ENCODE measurements at places on chromosomes 2 and 18.

GRCh38 chr18:13551841-13552733 lies 174.3 kb downstream of the FAM210A start:
- DNase-seq: no peak

GRCh38 chr2:184113696-184114403 lies 484.5 kb upstream of the ZNF804A start:
- no peak for DNase-seq

- no peak for DNase-seq
These were observed 264.3 kb upstream of the SLC39A10 start for GRCh38 chr2:195392446-195393336.

- no peak for DNase-seq
These were observed 199.8 kb downstream of the PLCL1 start for GRCh38 chr2:198004173-198004572.

GRCh38 chr18:8424917-8425725 lies 184.1 kb upstream of the RAB12 start:
- no peak for DNase-seq

DNA sequence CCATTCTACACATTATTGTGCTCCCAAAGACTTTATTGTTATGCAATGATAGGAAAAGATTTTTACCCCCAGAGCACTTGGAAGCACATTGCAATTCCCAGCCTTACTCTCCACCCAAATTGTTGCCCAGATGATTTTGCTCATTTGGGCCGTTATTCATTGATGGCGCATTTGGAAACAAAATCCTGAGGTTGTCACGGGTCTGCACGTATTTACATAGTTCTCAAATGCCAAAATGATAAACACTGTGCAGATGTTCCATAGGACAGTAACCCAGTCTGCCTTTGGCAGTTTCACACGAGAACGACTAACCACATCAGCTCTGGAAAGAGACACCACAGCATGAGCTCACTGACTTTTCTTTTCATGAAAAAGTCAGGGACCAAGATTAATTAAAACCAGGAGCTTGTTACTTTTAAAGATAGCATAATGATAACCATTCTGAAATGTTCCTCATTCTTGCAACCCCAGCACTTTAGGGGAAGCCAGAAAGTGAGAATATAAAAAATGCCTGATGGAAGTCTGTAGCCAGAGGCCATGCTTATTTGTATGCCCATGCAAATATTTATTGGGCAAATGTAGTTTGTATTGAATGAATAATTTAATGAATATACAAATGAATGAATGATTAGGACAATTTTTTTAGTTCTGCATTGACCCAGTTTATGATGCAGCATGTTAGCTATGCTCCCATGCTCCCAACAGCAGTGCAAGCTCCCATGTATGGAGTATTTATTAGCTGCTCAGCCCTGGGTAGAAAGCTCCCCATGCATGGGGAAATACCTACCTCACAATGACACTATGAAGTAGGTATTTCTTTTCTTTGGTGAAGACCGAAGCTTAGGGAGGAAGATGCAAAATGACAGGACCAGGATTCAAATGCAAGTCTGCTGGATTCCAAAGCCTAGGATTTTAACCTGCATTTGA lies 84.6 kb downstream of the MAIP1 start:
- DNase-seq: no peak

GRCh38 chr18:62505669-62506494 lies 16.9 kb upstream of the ZCCHC2 start:
- no peak for DNase-seq

DNA sequence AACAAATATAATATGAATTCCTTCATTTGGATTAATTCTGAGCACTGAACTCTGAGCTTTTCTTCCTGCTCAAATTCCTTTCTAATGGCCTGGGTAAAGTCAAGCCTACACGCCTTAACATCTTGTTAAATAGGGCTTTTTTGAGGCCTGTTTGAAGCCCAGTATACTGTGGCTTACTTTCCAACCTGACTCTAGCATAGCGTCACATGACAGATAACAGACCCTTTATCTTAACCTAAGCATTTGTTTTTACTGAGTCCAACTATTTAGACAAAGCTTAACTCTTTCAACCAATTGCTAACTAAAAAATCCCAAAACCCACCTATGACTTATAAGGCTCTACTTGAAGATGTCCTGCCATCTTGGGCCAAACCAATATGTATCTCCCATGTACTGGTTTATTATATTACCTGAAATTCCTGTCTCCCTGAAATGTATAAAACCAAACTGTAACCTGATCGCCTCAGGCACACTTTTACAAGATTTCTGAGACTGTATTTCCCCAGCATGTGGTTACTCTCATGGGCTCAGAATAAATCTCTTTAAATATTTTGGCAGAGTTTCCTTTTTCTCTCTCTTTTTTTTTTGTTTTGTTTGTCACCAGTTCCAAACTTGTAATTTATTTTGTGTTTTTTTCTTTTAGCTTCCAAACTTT lies 271.1 kb upstream of the VWC2L start:
- no peak for DNase-seq

DNA sequence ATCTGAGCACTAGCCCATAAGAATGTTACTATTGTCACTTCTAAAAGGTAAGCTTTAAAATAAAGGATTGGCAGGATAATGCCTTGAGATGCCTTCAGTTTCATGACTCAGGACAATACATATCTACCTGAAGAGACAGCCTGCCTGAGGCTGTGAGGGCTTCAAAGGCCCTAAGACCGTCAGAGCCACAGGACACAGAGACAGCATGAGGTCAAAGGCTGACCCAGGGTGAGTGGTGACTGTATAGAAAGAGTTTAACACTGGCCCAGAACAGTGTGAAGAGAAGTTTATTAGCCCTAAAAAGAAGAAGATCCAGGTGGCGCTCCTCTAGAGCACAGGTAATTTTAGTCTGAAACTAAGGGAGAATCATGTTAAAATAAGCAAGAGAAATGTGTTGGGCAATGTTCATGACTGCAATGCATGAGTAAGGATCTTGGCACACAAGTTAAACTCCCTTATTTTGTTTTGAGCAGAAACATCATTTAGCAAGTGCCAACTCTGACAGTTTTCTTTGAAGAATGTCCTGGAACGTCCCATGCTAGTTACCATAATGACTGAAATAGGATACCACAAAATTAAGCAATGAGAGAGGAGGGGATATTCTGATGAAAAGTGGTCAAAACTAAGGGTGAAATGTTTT lies 78.1 kb upstream of the FAM110C start:
- DNase-seq: no peak

GRCh38 chr18:63378919-63379638 lies 12.1 kb upstream of the KDSR start:
- no peak for DNase-seq

DNA sequence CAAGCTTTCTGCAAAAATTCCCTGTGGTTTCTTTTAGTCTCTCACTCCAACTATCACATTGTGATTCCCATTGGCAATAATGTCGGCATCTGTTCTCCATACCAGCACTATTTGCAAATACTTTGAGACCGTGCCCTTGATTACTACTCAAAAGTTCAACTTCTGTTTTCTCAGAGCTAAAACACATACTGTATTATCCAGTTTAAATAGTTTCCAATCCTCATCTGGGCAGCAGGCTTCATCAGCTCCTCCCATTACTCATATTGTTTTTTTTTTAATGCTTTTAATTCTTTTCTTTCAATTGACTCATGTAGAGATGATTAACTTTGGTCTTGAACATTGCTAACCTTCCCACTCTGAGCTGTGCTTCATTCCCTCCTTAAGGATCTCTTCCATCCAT lies 135.8 kb downstream of the METTL8 start:
- DNase-seq: no peak

DNA sequence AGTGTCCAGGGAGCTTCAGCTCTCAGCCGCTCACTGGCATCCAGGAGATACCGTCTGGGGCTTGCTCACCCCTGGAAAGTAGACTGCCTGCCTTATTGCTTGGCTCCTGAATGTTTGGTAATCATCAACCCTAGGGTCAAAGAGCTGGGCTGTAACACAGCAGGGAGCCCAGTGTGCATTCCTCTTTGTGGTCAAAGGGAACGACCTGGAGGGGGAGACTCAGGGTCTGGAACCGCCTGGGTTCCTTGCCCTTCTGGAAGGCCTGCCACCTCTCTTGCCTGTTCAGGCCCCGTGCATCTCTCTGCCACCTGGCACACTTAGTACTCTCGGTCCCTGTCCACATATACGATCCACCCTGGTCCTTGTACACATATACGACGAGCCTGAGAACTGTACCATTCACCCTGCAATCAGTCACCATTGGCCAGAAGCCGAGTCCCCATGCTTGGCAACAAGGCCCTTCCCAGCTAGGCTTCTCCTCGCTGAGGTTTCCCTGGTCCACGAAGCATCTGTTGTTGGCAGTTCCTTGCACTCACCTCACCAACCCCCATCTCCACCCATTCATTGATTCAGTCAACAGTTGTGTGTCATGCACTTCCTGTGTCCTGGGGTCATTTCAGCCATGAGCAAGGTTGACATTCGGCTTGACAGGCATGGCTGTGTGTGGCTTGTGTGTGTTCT lies at the start of gene NAT8:
NAT8 (minus strand) TSS at position 85 of the 681 bp plus-strand sequence. CDS start 794 bp downstream, outside the sequence.
- no peak for DNase-seq

- no peak for DNase-seq
These were observed 140.6 kb upstream of the GLI2 start for GRCh38 chr2:120594856-120595685.

- DNase-seq: no peak
These were observed 5.6 kb downstream of the TXNL4A start for GRCh38 chr18:79982736-79983135.

- DNase-seq: no peak
These were observed 175.1 kb downstream of the NCK2 start for GRCh38 chr2:105919826-105920225.

DNA sequence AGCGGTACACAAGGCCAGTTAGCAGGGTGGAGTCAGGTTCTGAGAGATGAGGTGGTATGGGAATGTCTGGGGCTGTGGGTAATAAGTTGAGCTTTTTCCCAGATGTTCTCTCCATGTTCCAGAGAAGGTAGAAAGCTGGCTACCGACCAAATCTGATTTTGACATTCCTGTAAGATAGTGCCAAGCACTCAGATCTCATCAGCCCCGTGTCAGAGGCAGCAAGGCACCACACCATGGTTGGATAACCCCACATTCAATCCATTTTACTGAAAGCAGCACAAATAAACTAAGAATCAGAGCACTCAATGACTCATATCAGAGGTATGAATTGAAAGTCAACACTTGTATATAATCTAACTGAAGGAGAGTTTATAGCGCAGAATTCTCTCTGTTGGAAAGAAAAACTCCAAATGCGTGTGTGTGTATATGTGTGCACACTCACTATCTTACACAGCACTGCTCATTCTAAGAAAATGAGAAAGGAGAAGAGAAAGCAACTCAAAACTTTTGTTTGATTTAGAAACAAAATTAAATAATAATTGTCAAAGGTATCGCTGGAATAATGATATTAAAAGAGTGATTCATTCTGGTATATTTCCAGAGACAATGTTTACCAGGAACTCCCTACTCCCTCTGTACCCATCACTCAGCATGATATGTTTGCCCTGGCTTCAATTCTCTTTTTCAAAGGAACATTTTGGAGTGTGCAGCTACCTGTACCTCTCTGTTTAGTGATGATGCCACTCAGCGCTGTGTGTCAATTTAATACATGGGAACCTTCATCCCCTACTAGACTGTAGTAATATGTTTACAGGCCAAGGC lies 375.1 kb upstream of the ID2 start:
- no peak for DNase-seq

- DNase-seq: no peak
These were observed 59.4 kb upstream of the SOS1 start for GRCh38 chr2:39179974-39180960.

GRCh38 chr2:65165558-65165957 lies 35.7 kb upstream of the RAB1A start:
- DNase-seq: no peak

DNA sequence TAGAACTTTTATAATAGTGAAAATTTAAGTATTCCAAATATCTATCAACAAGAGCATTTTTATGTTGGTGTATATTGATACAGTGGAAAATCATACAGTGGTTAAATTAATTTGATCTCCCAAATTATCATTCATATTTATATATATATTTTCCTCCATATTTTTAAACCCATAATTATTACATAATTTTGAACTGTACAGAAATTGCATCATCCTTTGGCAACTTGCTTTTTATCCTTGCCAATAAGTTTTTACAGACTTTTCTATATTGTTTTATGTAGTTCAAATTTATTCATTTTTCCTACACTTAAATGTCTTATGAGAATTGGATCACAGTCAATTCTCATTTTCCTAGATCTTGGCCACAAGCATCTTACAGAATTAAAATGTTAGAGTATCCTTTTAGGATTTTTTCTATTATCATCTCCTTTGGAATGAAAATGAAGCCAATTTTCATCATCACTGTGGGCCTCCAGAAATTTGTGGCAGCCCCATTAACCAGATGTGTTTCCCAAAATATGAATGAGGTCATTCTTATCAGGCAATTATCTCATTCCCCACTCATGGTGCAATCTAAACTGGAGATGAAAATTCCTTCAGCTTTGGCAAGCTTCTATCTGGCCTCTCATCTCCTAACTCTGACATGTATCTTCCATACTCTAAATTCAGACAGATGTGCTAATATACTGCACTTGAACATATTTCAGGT lies 94.2 kb upstream of the DLGAP1 start:
- no peak for DNase-seq

DNA sequence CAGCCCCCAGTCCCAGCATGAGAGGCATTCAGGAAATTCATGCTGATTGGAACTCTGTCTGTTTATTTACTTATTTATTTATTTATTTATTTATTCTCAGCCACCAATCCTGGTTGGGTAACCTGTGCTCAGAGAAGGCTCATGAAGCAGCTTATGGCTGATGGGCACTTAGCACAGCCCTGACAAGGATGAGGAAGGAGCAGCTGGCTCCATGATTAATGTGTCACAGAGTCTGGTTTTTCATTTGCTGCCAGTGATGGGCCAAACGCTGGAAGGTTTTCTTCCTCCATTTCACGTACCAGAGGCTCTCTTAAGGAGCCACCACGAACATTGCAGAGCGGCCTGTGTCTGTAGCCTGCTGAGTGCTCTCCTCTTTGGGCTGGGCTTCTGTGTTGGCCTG lies 28.3 kb upstream of the KCNS3 start:
- no peak for DNase-seq

- no peak for DNase-seq
These were observed 121.6 kb upstream of the NDUFV2 start for GRCh38 chr18:8980918-8981317.

DNA sequence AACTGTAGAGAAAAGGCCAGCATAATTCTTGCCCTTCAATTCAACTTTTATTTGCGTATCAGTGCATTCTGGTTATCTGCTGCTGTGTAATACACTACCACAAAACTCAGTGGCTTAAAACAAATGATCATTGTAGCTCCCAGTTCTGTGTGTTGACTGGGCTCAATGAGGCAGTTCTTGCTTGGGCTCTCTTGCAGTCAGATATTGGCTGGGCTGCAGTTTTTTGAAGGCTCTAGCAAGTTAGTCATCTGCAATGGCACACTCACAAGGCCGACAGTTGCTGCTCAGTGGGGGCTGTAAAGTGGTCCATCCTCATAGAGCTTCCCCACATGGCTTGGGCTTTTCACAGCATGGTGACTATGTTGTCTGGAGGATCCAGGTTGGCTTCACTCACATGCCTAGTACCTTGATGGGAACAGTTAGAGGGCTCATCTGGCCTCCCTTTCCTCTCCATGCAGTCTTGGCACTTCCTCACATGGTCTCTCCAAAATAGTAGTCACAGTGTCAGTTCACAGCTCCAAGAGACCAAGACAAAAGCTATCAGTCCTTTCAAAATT lies 110.6 kb upstream of the TNP1 start:
- DNase-seq: no peak

Data from suprapubic skin (tissue), 4 donors.